ENCODE measurements at places on chromosomes 1 and 21.
A peak's percentile ranks its signal among the peaks of the same experiment; 100 is the strongest.

DNA sequence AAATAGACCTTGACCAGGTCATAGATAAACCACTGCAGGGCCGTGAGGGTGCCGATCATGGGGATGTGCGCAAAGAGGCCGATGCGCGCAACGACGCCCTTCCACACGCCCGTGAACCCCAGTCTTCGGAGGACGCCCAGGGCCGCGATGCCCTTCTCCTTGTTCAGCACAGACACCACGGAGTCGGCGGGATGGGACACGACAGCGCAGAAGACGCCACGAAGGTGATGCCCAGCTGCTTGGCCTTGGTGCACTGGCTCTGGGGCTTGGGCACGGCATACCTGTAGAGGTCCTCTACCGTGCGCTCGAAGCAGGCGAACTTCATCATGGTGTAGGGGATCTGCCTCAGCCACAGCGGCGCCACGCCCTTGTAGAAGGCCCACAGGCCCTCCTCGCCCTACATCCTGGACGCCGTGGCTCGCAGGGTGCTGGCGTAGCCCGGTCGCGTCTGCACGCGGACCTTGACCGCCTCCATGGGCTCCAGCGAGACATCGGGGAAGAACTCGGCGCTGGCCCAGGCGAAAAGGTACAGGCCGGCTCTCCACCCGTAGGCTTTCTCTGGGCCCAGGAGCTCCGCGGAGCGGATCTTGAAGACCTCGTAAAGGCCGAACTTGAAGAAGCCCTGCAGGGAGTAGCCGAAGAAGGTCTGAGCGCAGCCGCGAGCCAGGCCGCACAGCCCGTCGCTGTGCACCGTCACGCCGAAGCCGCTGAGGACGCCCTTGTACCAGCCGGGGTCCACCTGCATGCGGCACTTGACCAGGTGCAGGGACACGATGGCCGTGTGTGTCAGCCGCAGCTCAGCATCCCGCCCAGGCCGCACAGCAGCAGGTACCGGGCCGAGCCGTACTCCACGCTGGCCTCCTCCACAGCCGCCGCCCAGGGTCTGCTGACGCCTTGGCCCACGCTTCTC lies 20.5 kb upstream of the DMRTB1 start:
- DNase-seq: no peak

GRCh38 chr1:173082913-173083312 lies 32.2 kb upstream of the TNFSF18 start:
- no peak for DNase-seq

DNA sequence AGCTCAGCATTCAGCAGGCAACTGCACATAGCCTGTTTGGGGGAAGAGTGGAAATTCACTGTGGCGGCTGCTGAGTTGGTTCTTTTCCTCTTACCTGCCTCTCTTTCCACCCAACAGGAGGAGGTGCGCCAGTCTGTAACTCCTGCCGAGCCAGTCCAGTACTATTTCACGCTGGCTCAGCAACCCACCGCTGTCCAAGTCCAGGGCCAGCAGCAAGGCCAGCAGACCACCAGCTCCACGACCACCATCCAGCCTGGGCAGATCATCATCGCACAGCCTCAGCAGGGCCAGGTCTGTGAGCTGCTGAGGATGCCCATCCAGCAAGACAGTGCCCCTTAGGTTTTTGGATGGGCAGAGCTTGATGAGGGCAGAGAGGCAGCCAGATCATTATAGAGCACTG lies 25.6 kb upstream of the KCNQ4 start:
- DNase-seq: no peak

GRCh38 chr1:95369985-95370690 lies 136.1 kb downstream of the RWDD3 start:
- DNase-seq: no peak

DNA sequence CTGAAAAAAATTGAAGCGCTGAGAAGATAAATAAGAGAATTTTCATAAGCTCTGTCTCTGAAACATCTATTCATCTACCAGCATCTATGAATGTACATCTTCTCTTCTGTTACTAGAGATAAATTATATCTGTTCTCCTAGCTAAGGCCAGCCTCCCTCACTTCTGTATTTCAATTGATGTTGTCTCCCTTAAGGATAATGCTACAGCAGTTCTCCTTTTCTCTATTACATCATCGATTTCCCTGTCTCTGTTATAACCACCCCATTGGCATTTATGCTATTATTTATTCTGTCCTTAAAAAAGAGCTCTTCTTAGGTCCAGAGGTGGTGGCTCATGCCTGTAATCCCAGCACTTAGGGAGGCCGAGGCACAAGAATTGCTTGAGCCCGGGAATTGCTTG lies 42.9 kb upstream of the TMCO2 start:
- DNase-seq: no peak

DNA sequence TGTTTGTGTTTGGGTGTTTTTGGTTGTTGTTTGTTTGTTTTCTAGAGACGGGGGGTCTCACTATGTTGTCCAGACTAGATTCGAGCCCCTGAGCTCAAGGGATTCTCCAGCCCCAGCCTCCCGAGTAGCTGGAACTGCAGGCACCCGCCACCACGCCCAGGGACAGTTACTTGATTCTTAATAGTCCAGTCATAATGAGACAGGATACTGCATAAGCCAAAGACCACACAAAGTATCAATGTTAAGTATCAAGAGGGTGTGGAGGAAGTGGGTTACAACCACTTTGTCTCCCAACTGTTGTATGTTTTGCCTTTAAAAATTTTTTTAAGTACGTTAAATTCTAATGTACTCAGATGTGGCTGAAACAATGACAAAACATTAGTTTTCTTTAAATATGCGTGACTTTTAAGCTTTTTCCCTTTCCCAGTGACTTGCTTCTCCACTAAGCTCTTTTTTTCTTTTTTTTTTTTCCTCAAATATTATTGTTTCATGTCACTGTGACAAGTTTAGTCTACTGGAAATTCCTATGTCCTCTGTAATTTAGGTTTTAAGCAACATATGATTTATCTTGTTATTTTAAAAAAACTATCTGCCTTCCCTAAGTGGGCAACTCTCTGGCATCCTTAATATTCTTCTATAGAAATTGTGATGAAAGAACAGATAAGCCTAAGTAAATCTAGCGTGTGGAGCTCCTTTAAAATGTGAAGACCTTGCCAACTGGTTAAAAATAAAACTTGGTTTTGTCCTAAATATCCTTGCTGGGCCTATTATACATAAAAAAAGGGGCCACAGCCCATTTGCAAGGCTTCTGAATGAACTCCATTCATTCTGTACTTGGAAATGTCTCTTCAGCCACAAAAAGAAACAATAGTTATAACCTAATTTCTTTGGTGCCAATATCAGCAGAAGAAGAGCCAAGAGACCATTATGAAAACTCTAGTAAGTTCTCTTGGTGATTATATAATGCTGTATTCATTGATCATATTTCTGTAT lies 56.2 kb upstream of the DPH5 start:
- DNase-seq: no peak

DNA sequence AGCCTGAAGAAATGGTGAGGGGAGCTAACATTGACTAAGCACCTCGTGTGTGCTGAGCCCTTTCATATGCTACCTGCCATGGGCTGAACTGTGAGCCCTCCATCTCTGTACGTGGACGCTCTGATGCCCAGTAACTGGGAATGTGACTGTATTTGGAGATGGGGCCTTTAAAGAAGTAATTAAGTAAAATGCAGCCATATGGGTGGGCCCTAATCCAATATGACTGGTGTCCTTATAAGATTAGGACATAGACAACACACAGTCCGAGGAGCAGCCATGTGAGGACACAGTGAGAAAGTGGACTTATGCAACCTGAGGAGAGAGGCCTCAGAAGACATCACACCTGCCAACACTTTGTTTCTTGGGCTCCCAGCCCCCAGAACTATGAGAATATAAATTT lies 92.7 kb upstream of the ATP1B1 start:
- no peak for DNase-seq

DNA sequence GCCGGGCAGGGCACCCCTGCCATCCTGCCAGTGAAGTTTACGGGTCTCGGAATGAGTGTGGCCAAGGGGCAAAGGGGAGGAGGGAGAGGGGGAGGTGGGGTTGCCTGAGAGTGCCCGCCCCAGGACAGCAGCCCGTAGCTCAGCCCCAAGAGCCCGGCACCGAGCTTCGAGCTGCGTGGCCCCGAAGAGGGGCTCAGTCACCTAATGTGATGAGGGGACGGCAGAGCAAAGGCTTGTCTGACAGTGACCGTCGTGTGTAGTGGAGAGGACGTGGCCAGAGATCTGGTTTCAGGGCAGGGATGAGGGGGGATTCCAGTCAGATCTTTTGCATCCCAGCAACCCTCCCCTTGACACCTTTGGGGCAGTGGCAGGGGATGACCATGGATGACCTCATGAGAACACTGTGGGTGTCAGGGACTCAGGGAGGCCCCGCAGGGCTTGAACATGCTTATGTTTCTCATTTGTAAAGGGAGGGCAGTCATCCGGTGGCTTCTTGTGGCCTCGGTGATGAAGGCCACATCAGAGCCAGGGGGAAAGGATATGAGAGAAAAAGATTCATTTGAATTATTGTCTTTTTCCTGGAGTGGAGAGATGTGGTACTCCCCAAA lies 1.1 kb upstream of the TRPM2 start:
- no peak for DNase-seq

- DNase-seq: no peak
Measured at GRCh38 chr1:243246916-243247315, 8.2 kb downstream of the CEP170 start.

- DNase-seq: no peak
Measured at GRCh38 chr21:36104317-36105300, 30.3 kb upstream of the CBR3 start.

- DNase-seq: no peak
Measured at GRCh38 chr1:22808676-22809483, 98.2 kb downstream of the EPHB2 start.

GRCh38 chr1:12407050-12407961 lies 177.5 kb downstream of the VPS13D start:
- DNase-seq: no peak

- no peak for DNase-seq
Measured at GRCh38 chr1:5009376-5010065, 355.1 kb downstream of the AJAP1 start.

GRCh38 chr1:205505791-205506190 lies 1.3 kb downstream of the CDK18 start:
- DNase-seq: no peak

DNA sequence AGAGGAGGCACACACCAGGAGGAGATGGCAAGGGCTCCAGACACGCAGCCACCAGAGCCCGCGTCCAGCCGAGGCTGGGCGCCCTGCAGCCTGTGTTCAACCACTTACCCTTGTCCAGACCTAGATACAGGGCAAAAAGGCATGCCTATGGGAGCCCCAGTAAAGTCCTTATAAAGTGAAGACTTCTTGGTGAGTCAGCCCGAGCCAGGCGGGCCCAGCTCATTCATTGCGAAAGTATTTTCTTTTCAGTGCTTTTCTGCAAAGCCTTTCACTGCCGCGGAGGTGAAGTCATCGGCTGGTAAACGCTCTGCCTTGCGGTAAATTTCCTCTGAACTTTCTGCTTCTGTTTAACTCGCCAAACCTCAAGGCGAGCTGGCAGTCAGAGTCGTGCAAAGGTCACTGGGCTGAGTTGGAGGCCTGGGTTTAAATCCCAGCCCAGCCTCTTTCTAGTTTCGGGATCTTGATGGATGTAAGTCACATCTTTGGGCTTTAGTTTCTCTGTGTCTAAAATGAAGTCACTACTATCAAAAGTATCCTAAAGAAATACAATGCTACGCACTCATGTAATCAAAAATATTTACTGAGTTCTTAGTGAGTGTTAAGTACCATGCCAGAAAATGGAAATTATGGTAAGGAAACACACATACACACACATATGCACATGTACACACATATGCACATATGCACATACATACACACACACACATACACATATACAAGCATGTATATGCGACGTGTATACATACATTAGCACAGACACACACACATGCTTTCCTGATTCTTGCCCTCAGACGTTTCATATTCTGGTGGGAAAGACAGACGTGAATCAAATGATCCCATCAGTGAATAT lies 54.7 kb upstream of the IFFO2 start:
- DNase-seq: peak; percentile 28

DNA sequence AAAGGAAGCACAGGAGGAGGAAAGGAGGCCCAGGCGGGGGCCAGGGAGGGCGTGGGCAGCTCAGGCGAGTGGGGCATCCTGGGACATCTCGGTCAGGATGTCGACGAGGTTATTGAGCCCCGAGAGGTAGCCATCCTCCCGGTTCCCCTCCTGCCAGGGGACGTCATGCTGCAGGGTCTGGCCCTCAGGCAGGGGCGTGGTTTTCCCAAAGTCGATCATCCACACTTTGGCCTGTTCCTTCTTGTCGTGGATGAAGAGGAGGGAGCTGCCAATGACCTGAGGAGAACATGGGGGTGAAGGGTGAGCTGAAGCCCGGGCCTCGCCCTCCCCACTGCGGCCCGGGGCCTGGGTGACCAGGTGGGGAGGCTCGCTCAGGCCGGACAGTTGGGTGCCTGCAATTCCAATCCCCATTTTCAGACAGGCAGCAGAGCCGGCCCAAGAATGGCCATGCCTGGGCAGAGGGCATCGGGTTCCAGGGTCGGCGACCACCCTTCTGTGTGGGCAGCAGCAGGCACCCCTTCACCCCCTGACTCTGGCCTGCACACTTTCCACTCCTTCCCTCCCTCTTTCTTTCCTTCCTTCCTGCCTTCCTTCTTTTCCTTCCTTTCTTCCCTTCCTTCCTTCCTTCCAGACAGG lies 86.2 kb downstream of the STUM start:
- no peak for DNase-seq

GRCh38 chr1:5002676-5003075 lies 348.3 kb downstream of the AJAP1 start:
- no peak for DNase-seq

DNA sequence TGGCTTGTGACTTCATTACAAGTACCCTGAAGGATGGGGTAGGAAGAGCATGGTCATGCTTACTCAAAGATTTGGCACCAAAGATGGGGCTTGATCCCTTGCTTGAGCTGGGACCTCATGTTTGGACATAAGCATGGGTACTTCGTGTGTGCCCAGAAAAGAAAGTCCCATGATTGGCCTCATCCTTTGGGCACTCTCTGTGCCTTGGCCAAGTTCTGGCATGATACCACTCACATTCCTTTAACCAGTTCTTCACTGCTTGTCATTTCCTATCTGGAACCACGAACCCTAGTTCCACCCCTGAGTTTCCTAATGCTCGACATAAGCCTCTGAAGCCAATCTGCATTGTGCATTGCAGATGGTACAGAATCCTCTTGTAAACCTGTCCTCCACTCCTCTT lies 107.0 kb downstream of the NAV1 start:
- DNase-seq: no peak

- no peak for DNase-seq
Measured at GRCh38 chr1:170461291-170461747, 70.6 kb upstream of the GORAB start.

DNA sequence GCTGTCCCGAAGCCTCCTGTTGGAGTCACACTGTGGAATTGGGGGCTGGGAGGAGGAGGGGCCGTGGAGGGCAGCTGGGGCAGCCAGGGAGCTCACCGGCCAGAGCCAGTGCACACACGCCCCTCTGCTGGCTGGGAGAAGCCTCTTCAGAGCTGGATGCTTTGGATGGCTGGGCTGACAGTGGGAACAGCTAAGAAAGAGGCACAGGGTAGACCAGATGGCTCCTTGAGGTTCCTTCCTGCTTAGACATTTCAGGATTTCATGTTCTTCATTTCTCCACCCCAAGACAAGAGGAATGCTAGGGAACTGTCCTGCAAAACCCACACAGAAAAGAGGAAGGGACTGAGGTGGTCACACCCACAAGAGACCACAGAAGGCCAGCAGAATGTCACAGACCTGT lies 254.8 kb upstream of the VAMP3 start:
- no peak for DNase-seq

- no peak for DNase-seq
Measured at GRCh38 chr1:182624577-182624976, 20.4 kb upstream of the RGS16 start.

- DNase-seq: no peak
Measured at GRCh38 chr1:100542285-100542684, 4.3 kb downstream of the GPR88 start.

Data from stimulated activated CD4-positive, alpha-beta T cell treated with anti-CD3 and anti-CD28 coated beads, Interleukin-1b, Interleukin-23, amount 100 ng/mL, for 1 hour (primary cell).